ENCODE measurements at places on chromosomes 4 and X.

GRCh38 chr4:137125011-137125410 lies 407.3 kb downstream of the PCDH18 start:
- no peak for DNase-seq

GRCh38 chr4:168724686-168725411 lies 228.0 kb downstream of the PALLD start:
- no peak for DNase-seq

- DNase-seq = no peak
Measured at GRCh38 chrX:1167918-1168481, 44.4 kb downstream of the CRLF2 start.

DNA sequence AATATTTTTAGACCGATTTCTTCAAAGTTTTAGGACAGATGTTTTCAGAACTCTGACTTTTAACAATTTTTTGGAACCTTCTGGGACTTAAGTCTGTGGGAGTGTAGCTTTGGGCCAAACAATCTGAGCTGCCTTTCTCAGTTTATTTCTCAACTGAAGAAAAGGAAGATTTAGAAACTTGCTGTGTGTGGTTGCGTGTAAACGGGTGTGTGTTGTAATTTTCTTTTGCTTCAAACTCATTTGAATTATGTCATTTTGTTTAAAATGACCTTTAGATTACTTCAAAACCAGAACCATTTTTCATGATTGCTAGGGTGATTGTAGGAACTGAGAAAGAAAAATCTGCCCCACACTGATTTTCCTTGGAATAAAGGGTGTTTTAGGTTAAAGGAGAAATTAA lies 577.7 kb upstream of the GALNTL6 start:
- no peak for DNase-seq

DNA sequence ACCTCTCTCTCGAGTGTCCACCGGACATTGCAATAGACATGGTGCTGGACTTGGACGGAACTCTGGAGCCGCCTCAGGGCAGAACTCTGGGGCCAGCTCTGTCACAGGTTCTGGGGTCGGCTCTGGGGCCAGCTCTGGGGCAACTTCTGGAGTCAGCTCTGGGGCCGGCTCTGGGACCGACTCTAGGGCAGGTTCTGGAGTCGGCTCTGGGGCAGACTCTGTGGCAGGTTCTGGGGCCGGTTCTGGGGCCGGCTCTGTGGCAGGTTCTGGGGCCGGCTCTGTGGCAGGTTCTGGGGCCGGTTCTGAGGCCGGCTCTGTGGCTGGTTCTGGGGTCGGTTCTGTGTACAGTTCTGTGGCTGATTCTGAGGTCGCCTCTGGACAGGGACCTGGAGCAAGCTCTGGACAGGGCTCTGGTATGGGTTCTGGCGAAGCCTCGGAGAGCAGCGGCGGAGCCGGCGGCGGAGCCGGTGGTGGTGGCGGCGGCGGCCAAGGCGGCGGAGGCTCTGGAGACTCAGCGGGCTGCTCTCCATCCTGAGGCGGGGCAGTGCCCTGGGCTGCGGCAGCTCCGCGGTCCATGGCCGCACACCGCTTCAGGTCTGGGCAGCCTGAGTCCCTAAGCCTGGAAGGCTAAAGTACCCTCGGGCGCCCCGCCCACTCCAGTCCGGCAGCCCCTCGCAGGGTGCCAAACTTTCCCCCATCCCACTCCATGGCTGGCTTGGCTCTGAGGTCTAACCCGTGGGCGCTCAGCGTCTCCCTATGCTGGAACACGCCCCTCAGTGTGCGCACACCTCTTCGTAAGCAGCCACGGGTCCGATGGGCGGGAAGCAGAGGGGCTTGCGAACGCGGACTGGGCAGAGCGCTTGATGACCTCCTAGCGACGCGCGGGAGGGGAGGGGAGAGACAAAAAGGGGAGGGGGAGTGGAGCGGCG lies at the start of gene DGKK:
DGKK (minus strand) TSS at position 723 of the 929 bp plus-strand sequence; CDS start at position 576, 147 bp downstream.
- DNase-seq = no peak

GRCh38 chr4:55183926-55184599 lies 58.7 kb upstream of the KDR start:
- DNase-seq = no peak

- DNase-seq = no peak
Measured at GRCh38 chr4:116328261-116328860, 757.0 kb downstream of the TRAM1L1 start.

DNA sequence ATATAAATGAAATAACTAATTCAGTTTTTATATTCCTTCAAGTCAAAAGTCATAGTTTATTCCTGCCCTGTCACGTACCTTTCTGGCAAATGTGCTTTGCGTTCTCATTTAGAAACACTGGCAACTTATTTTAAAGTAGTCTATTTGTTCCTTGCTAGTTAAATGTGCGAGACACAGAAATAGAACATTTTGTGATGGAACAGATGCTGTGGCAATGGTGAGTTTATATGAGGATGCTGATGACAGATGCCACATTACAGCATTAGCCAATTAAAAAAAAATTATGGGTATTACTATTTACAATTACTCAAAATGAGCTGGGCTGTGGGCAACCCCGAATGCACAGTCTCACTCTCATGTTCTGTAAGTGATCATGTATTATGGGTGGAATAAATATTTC lies 26.1 kb upstream of the EPHA5 start:
- no peak for DNase-seq

- DNase-seq = no peak
Measured at GRCh38 chr4:88979276-88979675, 77.7 kb downstream of the FAM13A start.

GRCh38 chr4:179163147-179163546 lies 1720.9 kb upstream of the AGA start:
- no peak for DNase-seq

DNA sequence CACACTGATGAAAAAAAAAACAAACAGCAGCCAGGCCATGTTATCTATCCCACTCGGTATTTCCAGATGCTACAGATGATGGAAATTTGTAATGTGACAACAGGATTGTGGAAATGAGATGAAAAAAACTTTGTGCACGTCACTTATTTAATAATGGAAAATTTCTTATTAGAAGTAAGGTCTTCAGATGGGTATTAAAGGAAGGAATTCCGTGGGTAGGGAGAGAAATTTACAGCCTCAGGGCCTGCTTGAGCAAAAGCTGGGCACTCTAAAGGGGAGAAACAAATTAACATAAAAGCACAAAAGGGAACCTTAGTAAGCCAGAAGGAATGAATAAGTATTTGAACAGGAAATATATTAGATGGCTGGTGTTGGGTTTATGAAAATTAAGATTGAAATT lies 4.2 kb upstream of the PKD2 start:
- DNase-seq = no peak

DNA sequence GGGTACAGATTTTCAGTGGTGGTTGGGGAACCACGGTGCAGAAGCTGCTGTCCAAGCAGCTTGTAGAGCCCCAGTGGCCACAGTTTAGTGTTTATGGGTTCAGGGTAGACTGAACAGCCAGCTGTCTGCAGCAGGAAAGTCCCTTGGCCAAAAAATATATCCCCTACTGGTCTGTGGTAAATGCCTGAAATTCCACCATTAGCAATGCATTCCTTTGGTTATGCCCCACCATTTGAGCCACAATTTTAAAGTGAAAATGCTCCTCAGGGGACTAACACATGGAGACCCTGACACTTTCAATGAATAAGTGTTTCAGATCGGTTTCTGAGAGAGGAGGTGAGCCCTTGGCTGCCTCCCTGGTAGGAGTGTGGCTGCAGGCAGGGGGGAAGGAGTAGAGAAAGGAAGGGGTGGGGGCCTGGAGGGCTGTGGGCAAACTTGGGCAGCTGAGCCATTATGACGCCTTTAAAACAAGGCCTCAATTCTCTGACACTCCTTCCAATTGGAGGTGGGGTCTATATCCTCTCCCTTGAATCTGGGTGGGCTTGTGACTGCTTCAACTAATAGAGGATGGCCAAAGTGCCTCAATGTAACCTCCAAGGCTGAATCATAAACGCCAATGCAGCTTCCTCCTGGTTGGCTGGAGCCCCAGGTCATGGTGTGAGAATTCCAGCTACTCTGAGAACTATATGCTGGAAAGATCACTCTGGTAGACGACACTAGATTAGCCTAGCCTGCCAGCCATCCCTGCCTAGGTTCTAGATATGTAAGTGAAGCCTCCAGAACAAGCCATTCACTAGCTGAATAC lies 75.8 kb upstream of the ATP6AP2 start:
- no peak for DNase-seq

GRCh38 chr4:126708716-126709115 lies 924.0 kb upstream of the INTU start:
- DNase-seq = no peak

DNA sequence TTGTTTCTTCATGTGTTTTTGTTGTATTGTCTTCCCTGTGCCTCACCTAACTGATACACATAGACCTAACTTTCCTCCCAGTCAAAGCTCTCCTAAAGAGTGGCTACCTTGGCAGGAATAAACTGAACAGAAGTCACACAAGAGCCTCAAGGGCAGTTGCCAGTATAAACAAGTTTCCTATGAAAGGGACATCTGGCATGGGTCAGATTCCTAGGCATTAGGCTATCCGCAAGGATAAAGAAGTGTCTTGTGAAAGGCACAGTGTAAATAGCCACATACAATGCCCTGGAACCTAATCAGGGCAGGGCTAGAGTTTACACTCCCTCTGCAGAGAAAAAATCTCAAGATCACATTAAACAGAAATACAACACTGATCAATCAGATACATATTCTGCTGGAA lies 220.8 kb downstream of the SPANXN3 start:
- no peak for DNase-seq

- DNase-seq = no peak
Measured at GRCh38 chr4:155735496-155735895, 23.3 kb upstream of the GUCY1B1 start.

- no peak for DNase-seq
Measured at GRCh38 chr4:38902695-38903094, 35.1 kb downstream of the FAM114A1 start.

- no peak for DNase-seq
Measured at GRCh38 chr4:84920617-84921016, 45.9 kb downstream of the WDFY3 start.

All from stimulated activated CD8-positive, alpha-beta memory T cell treated with anti-CD3 and anti-CD28 coated beads, Interleukin-15, amount 100 ng/mL, for 24 hours (primary cell).